IPS DF 6.9 (cell line): ENCODE measurements at places on chromosomes 1 and 21.

GRCh38 chr1:62213075-62213914 is 18.6 kb downstream of the L1TD1 start:
- DNase-seq, result no peak

DNA sequence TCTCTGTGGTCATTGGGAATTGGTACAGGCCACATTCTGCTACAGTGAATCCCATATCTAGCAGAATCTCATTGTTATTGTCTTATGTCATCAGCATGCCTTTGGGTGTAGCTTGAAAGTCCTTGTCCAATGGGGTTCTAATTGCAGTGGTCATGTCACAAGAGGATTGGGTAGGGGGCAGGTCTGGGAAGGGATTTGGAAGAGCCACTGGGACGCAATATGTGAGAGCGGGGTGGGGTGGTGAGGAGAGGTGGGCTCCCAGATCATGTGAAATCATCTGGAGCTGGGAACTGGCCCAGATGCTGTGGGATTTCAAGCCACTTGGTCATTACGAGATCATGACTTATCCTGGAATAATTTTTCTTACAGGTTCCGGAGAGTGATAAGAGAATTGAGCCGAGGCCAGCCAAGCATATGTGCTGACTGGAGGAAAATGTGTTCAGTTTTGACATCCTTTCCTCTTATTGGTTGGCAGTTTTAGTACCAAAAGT is 16.3 kb downstream of the CNIH3 start:
- no peak for DNase-seq

DNA sequence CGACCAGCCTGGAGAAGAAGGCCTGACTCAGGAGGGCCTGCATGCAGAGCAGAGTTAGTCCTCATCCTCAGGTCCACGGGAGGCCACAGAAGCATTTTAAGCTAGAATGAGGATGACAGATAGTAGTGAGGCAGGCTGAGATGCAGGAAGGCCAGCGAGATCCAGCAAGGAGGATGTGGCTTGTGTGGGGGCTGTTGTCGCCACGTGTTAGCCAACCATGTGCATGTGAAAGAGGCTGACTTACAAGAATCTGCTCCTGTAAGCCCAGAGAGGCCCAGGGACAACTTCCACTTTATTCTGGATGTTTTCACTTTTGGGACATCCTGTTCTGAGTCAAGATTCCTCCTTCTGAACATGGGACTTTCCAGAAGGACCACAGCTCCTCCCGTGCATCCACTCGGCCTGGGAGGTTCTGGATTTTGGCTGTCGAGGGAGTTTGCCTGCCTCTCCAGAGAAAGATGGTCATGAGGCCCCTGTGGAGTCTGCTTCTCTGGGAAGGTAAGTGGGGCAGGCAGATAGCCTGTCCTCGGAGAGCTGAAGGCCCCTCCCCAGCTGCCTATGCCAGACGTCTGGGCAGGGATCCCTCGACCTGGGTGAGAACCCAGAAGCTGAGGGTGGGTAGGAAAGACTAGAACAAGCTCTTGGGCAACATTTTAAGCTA is at the start of gene SLAMF8:
SLAMF8 (plus strand) TSS at position 433 of the 661 bp plus-strand sequence; CDS start at position 459, 26 bp downstream.
- DNase-seq, result no peak

- no peak for DNase-seq
These were observed 63.3 kb upstream of the WDR26 start for GRCh38 chr1:224497714-224498573.

DNA sequence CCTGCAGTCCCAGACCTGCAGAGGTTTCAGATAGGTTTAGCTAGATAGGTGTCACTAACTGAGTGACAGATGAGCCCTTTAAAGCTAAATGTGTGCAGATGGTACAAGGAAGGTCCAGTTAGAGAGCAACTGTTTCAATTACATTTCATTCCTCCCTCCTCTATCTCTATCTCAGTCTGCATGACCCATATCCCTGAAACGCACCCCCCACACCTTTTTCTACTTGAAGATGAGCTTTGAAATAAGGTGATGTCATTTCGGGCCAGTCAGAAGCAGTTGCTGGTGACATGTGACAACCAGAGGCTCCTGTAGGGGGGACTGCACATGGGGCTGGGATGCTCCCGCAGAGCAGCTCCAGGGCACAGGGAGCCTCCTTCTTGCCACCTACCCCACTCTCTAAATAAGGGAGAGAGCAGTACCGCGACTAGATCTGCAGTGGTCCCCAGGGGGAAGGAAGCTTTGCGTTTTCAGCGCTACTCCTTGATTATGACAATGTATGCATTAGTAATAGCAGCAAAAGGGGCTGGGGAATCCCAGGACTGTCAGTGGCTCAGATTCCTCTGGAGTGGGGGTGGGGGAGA is 4.3 kb downstream of the ATP8B2 start:
- no peak for DNase-seq

- no peak for DNase-seq
These were observed 26.8 kb downstream of the TMPRSS2 start for GRCh38 chr21:41481191-41481590.

GRCh38 chr1:189619682-189620332 is 857.9 kb downstream of the BRINP3 start:
- DNase-seq, result no peak

DNA sequence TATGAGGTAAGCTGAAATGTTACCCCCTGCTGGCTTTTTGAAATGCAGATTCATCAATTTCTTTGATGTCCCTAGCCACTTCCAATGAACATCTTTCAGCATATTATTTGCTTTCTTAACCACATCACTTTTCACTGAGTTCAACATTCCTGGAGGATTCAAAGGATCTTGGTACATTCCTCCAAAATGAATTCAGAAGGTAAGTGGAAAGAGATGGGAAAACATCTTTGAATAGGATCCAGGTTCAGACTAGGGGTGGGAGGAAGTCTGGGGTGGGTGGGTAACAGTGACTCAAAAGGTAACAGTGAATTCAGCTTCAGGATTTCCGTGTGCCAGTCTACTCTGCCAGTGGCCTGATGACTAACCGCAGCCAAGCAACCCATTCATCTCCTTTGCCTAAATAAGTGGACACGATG is 180.7 kb downstream of the ZC3H11B start:
- DNase-seq, result no peak

- no peak for DNase-seq
These were observed 38.6 kb downstream of the LPGAT1 start for GRCh38 chr1:211791979-211792378.

GRCh38 chr21:43866260-43866629 is 1.2 kb downstream of the AGPAT3 start:
- DNase-seq, result no peak

- DNase-seq, result no peak
These were observed 12.2 kb upstream of the SPEN start for GRCh38 chr1:15835205-15835740.

- no peak for DNase-seq
These were observed 706 bp downstream of the RNF19B start for GRCh38 chr1:32963746-32964460.

DNA sequence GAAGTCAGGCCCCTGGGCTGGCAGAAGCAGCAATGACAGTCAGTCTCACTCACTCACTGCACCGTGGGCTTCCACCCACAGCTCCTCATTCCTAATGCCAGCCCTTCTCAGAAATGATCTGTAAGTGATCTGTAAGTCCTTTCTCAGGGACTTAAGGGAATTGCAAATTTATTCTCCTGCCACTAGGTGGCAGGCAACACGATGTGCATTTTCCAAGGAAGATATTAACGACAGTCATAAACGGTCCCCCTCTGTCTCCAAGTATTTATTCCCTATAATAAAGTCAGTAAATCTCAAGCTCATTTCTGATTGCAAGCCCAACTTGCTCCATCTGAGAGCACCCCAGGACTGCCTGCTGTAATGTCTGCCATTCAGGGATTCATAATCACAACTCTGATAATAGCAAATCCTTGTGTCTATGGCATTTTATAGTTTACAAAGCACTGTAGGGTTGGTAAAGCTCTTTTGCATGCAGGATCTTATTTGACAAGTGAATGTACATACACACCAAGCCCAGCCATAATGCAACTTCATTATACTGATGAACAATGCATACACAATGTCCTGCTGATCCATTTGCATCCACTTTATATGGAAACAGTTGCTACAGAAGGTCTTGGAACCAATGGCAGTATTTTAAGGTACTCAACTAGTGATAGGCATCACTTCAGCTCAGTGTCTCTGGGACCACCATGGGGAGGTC is 380.5 kb upstream of the CAMK1G start:
- DNase-seq, result no peak
